ENCODE measurements at places on chromosomes 2 and 18. TPM values are rescaled to one million over a fixed set of nuclear protein-coding genes. Genes with fewer than 3 reads are reported as not detected.

The CRYGC gene
- total RNA-seq = not detected

The MYCN gene
- total RNA-seq = 145 TPM

DNA sequence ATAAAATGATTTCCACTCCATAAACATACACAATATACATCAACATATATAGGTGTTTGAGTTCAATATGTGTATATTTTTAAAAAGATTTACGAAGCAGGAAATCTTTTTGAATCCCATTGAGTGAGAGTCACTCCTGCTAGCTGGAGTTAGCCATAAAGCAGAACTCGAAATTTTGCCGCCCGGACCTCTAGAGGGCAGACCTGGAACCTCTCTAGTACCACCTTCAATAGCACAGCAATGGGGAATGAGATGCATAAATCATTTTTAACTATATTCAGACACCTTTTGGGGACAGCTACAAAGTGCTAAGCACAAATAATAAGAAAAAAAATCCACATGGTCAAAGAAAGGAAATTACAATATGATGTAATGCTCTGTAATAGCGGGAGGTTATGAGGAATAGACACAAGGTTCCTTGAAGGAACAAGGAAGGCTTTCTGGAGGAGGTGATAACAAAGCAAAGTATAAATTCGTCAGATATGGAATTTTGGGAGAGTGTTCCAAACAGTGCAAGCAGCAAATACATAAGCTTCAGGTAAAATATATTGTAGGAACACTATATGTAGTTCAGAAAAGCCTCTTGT is 533.4 kb downstream of the ERBB4 start:
- H3K36me3 ChIP-seq = no peaks in the 10 kb centered on the region
- no peak overlapping the region for H3K4me3 ChIP-seq
- no peaks in the 10 kb centered on the region for H3K27me3 ChIP-seq
- H3K4me1 ChIP-seq = no peaks in the 10 kb centered on the region
- DNase-seq = peak; percentile 73
- H3K27ac ChIP-seq = no peak overlapping the region

GRCh38 chr2:240782221-240782885 is 37.7 kb downstream of the KIF1A start:
- H3K4me1 ChIP-seq = no peaks in the 10 kb centered on the region
- H3K4me3 ChIP-seq = no peak overlapping the region
- H3K27me3 ChIP-seq = no peaks in the 10 kb centered on the region
- no peak for DNase-seq

DNA sequence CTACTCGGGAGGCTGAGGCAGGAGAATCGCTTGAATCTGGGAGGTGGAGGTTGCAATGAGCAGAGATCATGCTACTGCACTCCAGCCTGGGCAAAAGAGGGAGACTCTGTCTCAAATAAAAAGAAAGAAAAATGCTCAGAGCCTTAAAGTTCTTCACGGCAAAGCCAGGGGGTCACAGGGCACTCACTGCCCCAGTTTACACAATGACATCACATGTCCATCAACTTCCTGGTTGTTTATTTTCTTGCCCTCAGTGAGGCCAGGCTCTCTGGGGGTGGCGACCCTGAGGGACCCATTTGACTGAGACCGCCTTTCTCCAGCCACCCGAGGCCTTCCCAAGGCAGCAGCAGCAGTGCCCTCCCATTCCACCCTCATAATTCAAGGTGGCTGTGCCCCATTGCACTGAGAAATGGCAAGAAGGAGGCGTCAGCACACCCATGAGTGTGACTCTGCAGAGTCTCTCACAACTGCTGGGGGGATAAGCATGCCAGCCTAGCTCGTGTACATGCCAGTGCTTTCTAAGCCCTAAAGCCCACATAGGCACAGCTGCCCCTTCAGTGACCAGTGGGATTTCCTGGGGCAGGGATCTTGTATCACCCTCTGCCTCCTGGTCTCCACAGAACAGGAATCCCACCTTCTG is 50.0 kb downstream of the SFXN5 start:
- DNase-seq = no peak
- 0 out of 2 replicates have a peak, but pooled peaks cover 4% of the 10 kb centered on the region for H3K4me1 ChIP-seq

DNA sequence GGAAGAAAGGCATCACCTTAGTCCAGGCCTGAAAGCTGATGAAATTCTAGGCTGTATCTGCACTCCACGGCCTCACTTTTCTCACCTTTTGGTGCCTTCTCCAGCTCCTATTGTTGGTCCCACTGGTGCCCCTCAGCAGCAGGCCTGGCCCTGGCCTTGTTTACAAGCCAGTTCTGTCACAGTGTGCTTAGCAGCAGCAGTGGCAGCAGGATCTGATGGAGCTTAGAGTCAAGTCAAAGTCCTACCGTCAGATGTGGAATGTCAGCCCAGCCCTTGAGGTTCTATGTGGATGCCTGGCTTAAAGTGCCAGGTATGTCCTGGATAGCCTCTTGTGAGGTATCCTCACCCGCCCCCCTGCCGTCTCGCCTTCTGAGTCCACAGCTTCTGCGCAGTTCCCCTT is 281.3 kb downstream of the SUCLG1 start:
- no peaks in the 10 kb centered on the region for H3K27me3 ChIP-seq
- no peaks in the 10 kb centered on the region for H3K36me3 ChIP-seq
- DNase-seq = no peak
- no peaks in the 10 kb centered on the region for H3K4me1 ChIP-seq
- no peak overlapping the region for H3K4me3 ChIP-seq
- H3K27ac ChIP-seq = no peak overlapping the region

The COX5B gene
- 260 TPM for total RNA-seq

DNA sequence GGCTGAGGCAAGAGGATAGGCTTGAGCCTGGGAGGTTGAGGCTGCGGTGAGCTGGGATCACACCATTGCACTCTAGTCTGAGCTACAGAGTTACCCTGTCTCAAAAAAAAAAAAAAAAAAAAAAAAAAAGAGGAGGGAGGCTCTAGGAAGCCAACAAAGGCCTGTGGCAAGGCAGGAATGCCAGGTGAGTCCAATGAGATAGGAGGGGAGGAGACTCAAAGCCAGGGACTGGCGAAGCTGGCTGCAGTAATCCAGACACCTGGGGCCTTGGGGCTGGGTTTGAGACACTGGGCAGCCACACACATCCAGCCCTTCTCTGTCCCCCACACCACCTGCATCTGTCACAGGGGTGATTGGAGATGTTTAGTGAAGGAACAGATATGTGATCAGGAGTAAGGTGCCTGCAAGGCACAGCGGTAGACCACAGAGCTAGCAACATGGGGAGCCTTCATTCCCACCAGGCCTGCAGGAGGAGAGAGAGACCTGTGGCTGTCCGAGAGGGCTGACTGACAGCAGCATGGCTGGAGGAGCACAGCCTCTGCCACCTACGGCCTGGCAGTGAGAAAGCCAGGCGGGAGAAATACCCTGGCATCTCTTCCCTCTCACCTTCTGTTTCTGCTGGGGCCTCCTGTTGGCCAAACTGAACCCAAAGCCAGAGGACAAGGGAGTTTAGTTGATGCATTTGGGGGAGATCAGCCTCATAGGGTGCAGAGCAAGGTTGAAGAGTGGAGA is 9.5 kb downstream of the CHPF start:
- no peaks in the 10 kb centered on the region for H3K36me3 ChIP-seq
- H3K27ac ChIP-seq = no peak overlapping the region
- H3K4me3 ChIP-seq = no peak overlapping the region
- peak; percentile 41 for DNase-seq

DNA sequence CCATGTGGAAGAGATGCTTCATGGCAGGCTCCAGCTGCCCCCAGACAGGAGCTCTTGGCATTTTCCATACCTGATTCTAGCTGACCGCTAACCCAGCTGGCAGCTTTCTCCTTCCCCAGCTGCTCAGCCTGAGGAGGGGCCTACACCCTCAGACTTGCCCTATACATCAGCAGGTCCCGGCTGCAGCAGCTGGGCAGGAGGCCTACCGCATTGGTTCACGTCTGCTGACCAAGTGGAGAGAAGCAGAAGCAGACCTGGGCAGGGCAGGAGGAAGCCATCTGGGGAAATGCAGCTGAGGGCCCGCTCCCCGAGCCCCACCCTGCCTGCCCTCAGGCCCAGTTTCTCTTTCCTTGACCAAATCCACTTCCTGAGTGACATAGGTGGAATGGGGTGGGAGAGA is 50.7 kb downstream of the LBH start:
- no peaks in the 10 kb centered on the region for H3K27me3 ChIP-seq
- H3K27ac ChIP-seq = no peak overlapping the region
- no peaks in the 10 kb centered on the region for H3K36me3 ChIP-seq
- H3K4me3 ChIP-seq = no peak overlapping the region

- peaks cover 23% of the 10 kb centered on the region for H3K36me3 ChIP-seq
- no peak overlapping the region for H3K4me3 ChIP-seq
- H3K27ac ChIP-seq = no peak overlapping the region
- DNase-seq = peak; percentile 81
- no peaks in the 10 kb centered on the region for H3K27me3 ChIP-seq
- H3K4me1 ChIP-seq = 0 out of 2 replicates have a peak, but pooled peaks cover 4% of the 10 kb centered on the region
These were observed 14.3 kb downstream of the COPS7B start for GRCh38 chr2:231800493-231801091.

The GPR35 gene
- total RNA-seq = 0.39 TPM

The SLC9A4 gene
- total RNA-seq = not detected

DNA sequence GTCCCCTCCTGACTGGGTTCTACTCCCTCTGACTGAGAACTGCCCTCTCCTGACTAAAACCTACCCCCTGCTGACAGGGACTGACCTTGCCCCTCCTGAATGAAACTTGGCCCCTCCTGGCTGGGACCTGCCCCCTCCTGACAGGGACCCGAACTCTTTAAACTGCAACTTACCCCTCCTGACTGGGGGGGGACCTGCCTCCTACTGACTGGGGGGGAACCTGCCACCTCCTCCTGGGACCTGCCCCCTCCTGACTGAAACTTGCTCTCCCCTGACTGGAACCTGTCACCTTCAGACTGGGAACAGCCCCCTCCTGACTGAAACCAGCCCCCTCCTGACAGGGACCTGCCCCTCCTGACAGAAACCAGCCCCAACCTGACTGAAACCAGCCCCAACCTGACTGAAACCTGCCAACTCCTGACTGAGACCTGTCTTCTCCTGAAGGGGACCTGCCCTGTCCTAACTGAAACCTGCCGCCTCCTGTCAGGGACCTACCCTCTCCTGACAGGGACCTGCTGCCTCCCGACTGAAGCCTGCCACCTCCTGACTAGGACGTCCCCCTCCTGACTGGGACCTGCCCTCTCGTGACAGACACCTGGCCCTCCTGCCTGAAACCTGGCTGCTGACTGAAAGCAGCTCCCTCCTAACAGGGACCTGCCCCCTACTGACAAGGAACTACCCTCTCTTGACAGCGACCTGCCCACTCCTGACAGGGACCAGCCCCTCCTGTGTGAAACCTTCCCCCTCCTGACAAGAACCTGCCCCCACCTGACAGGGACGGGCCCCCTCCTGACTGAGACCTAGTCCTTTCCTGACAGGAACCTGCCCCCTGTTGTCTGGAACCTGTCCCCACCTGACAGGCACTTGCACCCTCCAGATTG is 87.1 kb downstream of the PXDN start:
- peak; percentile 40 for DNase-seq
- H3K36me3 ChIP-seq = peaks cover 38% of the 10 kb centered on the region
- H3K27ac ChIP-seq = 0 out of 2 replicates have a peak overlapping the region, but pooled peaks have one; percentile 19
- H3K27me3 ChIP-seq = no peaks in the 10 kb centered on the region
- no peak overlapping the region for H3K4me3 ChIP-seq

DNA sequence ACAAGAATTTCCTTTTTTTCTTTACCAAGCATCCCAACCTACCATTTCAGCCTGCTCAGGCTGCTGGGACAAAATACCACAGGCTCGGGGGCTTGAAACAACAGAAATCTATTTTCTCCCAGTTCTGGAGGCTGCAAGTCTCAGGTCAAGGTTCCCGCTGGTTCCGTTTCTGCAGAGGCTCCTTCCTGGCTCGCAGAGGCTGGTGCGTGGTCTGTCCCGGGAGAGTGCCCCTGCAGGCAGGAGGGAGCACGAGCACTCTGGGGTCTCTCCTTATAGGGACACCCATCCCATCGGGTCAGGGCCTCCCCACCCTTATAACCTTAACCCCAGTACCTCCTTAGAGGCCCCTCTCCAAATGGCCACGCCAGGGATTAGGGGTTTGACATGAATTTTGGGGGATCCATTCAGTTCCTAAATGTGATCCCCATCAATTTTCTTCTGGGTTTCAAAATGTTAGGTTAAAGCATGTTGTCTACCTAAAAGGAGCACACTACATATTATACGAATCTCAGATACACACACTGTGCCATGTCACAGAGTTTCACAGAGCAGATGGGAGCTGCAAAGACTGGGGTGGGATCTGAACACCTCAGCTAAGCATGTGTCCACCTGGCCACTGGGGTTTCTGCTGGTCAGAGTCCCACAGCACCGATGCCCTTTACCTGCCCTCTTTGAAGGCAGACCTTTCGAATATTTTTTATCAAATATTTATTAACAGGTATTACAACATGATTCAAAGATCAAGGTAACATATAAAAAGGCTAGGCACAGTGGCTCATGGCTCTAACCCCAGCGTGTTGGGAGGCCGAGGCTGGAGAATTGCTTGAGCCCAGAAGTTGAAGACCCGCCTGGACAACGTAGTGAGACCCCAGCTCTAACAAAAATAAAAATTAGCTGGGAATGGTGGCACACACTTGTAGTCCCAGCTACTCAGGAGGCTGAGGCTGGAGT is 17.6 kb upstream of the ADI1 start:
- H3K27me3 ChIP-seq = no peaks in the 10 kb centered on the region
- no peaks in the 10 kb centered on the region for H3K4me1 ChIP-seq
- no peaks in the 10 kb centered on the region for H3K36me3 ChIP-seq

DNA sequence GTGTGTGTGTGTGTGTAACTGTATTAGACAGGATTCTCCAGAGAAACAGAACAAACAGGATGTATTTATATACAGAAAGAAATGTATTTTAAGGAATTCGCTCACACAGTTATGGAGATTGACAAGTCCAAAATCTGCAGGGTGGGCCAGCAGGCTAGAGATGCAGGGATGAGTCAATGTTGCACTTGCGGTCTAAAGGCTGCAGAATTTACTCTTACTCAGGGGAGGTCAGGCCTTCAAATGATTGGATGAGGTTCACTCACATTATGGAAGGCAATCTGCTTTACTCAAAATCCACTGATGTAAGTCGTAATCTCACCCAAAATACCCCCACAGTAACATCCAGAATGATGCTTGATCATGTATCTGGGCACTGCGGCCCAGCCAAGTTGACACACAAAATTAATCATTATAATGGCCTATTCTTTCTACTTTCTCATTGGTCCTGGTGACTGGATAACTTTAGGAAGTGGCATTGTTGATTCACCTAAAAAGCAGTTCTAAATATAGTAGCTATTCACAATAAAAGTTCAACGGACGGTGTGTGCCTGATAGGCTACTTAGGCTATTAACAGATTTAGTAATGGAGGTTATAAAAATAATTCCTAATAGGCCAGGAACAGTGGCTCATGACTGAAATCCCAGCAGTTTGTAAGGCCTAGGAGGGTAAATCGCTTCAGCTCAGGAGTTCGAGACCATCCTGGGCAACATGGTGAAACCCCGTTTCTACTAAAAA is 40.6 kb upstream of the ACYP2 start:
- H3K27me3 ChIP-seq = no peaks in the 10 kb centered on the region
- no peak overlapping the region for H3K4me3 ChIP-seq
- no peak for DNase-seq
- H3K4me1 ChIP-seq = no peaks in the 10 kb centered on the region

GRCh38 chr2:46364797-46365457 is 67.7 kb downstream of the EPAS1 start:
- no peaks in the 10 kb centered on the region for H3K27me3 ChIP-seq
- H3K27ac ChIP-seq = no peak overlapping the region
- no peak overlapping the region for H3K4me3 ChIP-seq
- H3K4me1 ChIP-seq = no peaks in the 10 kb centered on the region
- peak; percentile 83 for DNase-seq
- 0 out of 2 replicates have a peak, but pooled peaks cover 7% of the 10 kb centered on the region for H3K36me3 ChIP-seq
